ENCODE measurements at places on chromosomes 12 and 14. TPM values are rescaled to one million over a fixed set of nuclear protein-coding genes. Genes with fewer than 3 reads are reported as not detected.
A peak's percentile ranks its signal among the peaks of the same experiment; 100 is the strongest.

DNA sequence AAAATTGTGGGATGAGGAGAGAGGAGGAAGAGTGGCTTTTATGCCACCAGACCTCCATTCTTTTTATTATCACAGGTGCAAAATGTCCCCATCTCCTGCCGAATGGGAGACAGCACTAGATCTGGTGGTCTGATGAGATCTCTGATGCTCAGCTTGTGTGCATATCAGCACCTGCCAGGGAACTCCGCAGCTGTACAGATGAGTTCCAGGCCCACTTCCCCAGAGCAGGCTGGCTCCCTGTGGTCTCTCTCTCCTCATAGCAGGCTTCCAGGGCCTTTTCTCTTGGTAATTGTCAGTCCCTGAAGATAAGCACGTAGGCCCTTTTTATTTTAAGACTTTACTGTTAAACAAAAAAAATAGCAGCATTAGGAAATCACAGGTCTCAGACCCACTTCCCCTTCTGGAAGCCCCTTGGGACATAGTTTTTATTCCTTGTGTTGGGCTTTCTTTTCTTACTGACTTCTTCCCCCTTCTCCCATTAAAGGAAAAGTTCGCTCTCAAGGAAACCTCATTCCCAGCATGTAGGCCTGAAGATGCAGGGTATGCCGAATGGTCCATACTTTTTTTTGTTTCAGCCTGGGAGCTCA lies 4.5 kb upstream of the TBC1D30 start:
- no peak for DNase-seq

PLEKHG7 gene
- polyA plus RNA-seq = 0.05 TPM

DNA sequence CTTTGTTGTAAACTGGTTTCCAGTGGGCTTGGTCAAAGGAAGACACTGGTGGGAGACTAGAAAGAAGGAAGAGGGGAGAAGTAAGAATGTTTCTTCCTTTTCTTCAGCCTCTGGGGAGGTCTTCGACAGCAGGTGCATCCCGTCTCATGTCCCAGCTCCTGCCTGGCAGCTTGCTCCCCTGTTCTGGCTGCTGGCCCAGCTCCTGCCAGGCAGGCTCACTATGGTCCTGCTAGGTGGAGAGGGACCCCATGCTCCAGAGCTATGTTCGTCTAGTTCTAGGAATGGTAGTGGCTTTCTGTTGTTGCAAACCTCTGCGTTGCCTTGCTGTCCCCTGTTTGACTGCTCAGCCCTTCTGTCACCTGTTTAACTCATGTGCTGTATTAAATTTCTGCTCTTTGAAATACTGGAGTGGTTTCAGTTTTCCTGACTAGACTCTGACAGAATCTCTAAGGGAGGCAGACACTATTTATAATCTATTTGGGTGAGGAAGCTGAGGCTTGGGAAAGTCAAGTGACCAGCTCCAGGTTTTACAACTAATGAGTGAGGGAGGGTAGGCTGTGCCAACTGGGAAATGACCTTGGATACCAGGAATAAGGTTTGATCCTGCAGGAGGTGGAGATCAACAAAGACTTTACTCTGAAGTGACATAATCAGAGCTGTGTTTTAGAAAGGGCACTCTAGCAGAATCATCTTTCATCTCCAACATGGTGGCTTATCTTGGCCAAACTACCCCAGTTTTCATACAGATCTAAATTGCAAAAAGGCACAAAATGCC lies 94.7 kb upstream of the DDHD1 start:
- DNase-seq = no peak

DNA sequence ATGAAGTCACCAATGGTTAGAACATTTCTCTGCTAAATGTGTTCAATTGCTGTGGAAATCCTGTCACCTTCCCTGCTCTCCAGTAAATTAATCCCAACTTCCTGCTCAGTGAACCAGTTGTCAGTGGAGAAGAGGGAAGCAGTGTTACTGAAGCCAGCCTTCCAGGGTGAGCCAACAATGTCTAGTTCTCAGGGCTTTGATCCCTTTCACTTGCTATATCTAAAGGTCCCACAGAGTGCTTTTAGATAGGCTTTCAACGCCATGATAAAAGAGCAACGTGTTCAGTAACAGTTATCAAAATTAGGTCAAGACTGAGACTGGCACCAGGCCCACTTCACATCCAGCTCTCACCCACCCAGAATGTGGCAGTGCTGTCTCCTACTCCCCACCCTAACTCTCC lies 139.7 kb downstream of the KCNH5 start:
- DNase-seq = no peak

PROX2 gene
- polyA plus RNA-seq = not detected

R3HDM2 gene
- 20.0 TPM for polyA plus RNA-seq

DNA sequence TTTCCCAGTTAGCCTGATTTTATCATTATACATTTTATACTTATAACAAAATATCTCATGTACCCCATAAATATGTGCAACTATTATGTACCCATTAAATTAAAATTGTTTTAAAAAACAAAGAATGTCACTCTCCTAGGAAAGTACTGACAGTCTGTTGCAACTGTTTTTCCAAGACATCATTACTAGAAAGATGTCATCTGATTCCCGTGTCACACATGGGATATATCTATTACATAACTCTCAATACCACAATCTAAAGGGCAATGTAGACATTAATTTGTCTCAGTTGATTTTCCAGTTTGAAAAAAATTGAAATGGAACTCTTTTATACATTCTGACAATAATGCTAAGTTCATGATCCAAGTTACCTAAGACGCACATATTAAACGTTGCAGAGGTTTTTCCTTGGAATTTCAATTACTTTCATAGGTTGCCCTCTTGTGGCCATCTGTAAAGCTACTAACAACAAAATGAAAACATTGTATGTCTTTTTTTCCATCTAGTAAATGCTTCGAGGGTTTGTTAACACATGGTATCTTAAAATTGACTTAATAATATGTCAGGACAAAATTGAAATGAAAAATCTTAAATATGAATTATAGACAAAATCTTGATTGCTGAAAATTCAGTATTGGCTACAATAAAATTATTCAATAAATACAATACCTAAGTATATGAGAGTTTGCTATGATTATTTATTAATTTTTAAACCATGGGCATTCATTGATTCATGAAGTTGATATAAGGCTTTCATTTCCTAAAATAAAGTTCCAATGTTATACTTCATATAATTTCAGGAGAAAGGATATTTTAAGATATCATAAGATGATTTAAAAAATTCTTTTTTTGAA lies 131.6 kb downstream of the PPFIA2 start:
- DNase-seq = peak; percentile 0

DNA sequence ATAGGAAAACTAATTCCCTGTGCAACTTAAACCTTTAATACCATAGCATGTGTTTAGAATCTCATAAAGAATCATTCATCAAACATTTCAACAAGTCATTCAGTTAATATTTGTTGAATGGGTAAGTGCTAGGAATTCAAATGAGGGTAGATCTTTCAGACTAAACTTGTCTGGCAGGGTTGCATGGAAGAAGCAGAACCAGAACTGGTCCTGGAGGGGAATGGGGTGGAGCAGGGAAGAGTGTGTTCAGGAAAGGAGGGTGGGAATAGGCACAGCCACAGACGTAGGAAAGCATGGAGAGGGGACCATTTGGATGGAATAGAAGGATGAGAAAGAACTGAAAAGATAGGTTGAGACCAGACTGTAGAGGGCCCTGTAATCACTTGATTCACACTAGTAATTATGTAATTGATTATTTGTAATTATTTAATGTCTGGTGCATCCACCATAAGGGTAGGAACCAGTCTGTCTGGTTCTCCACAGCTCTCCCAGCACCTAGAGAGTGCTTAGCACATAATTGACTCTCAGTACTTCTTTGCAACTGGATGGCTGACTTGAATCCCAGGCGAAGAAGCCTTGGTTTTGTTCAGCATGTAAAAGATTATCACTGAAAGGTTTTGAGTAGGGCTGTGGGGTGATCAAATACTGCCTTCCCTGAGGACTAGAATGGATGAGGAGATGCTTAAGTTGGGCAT lies 3.0 kb upstream of the MAP3K9 start:
- DNase-seq = no peak

- DNase-seq = no peak
Measured at GRCh38 chr14:62066304-62066703, 304.1 kb downstream of the SNAPC1 start.
